ENCODE measurements at places on chromosomes 5 and 9.

GRCh38 chr5:108387758-108388157 lies 5.9 kb upstream of the FBXL17 start:
- no peak for DNase-seq

- no peak for DNase-seq
These were observed 134.6 kb upstream of the ASTN2 start for GRCh38 chr9:117549444-117549843.

GRCh38 chr5:56116599-56117141 lies 116.5 kb downstream of the ANKRD55 start:
- DNase-seq, result no peak

- DNase-seq, result no peak
These were observed 129.8 kb downstream of the MACROH2A1 start for GRCh38 chr5:135269199-135269598.

DNA sequence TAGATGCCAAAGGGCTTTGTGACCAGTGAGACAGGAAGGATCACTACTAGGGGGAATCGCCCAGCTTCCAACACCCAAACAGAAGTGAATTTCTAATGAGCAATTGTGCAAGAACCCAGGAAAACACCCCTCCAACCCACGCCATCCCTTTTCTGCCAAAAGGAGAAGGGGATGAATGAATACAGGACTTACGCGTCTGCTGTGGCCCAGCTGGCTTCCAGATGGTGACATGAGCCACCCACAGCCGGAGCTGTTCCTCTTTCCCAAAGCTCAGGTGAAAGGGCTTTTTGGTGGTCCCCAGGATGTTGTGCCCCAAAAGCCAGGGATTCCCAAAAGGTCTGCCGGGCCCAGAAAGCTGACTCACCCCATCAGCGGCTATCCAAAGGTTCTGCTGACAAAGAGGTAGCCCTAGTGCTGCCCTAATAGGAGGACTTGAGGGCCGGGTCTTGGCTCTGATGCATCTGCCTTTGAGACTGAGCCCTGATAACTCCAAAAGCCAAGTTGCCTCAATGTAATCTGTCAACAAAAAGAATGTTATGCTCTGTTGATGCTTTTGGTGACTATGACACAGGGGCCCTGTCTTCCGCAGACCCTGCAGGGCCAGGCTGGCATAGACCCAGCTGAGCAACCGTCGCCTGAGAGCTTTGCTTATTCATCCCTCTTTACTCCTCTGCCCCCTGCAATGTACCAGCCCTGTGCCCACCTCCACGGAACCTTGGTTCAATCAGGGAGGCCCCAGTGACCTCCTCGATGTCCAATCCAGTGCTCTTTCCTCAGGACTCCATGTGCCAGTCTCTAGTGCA lies 14.5 kb downstream of the GSN start:
- DNase-seq, result no peak

- no peak for DNase-seq
These were observed 154.3 kb downstream of the C5orf15 start for GRCh38 chr5:133814152-133814551.

DNA sequence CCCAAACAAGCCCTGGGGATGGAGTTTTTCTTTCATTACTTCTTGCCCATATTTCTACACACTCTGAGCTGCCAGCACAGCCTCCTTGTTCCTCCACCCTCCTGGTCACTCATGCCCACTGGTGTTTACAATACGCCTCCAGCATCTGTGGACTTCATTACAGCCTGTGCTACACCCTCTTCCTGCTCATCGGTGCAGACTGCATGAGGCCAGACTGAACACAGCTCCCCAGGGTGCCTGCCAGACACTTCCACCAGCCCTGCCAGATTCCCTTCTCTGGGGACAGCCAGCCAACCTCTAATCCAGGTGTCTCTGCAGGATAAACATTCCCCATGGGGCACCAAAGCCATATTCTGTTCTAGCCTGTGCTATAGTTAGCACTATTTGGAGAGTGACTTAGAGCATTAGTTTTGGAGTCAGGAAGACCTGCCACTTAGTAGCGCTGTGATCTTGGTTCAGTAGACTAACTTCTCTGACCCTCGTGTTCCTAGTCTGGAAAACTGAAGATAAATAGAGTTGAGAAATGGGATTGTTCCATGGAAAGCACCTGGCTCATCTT lies 163.8 kb upstream of the KLF4 start:
- no peak for DNase-seq

DNA sequence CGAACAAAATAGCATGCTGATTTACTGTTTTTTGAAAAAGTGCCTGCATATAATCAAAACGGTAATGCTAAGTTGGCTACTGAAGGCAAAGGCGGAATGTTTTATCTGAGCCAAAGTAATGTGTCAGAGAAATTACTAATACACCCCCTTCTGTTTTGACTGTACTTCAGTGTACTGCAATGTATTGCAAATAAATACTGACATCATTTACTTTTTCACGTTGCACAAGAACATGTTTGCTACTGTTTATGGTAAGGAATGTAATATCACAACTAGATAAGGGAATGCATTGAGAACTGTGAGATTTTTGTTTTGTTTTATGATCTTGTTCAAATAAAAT lies 813 bp upstream of the AGTPBP1 start:
- DNase-seq, result no peak

GRCh38 chr5:32869216-32869615 lies 158.1 kb downstream of the NPR3 start:
- DNase-seq, result no peak

- no peak for DNase-seq
These were observed 1.3 kb downstream of the SPINK4 start for GRCh38 chr9:33241298-33241697.

- DNase-seq, result no peak
These were observed 15.3 kb downstream of the ALDH1A1 start for GRCh38 chr9:72937545-72937944.
